ENCODE measurements at places on chromosomes 3 and 15. TPM values are rescaled to one million over a fixed set of nuclear protein-coding genes. Genes with fewer than 3 reads are reported as not detected.

Gene PTH1R
- 2.5 TPM for total RNA-seq

Gene ZDHHC3
- 142 TPM for total RNA-seq

Gene SAXO2
- 3.0 TPM for total RNA-seq

Gene SRP14
- 511 TPM for total RNA-seq

Gene TNIK
- 32.9 TPM for total RNA-seq

Gene CHST2
- total RNA-seq = 1.8 TPM

Gene SAMMSON
- not detected for total RNA-seq

Gene MOBP
- not detected for total RNA-seq

Gene TGM5
- total RNA-seq = 12.1 TPM

Gene GCNT3
- 206 TPM for total RNA-seq

Gene EFCC1
- 2.2 TPM for total RNA-seq

Gene ALDH1A3
- total RNA-seq = 17.6 TPM

Gene PRKCD
- 58.1 TPM for total RNA-seq

- H3K4me1 ChIP-seq = peaks cover 19% of the 10 kb centered on the region
- peak; percentile 37 for DNase-seq
- H3K27ac ChIP-seq = peak overlapping the region; percentile 10
- H3K36me3 ChIP-seq = no peaks in the 10 kb centered on the region
- no peak overlapping the region for H3K4me3 ChIP-seq
These were observed 6.5 kb upstream of the PLSCR1 start for GRCh38 chr3:146550743-146551510.

GRCh38 chr3:53892286-53892637, 603 bp upstream of the SELENOK start:
- peak overlapping the region; percentile 98 for H3K27ac ChIP-seq
- H3K4me1 ChIP-seq = peaks cover 23% of the 10 kb centered on the region
- peaks cover 4% of the 10 kb centered on the region for H3K27me3 ChIP-seq

DNA sequence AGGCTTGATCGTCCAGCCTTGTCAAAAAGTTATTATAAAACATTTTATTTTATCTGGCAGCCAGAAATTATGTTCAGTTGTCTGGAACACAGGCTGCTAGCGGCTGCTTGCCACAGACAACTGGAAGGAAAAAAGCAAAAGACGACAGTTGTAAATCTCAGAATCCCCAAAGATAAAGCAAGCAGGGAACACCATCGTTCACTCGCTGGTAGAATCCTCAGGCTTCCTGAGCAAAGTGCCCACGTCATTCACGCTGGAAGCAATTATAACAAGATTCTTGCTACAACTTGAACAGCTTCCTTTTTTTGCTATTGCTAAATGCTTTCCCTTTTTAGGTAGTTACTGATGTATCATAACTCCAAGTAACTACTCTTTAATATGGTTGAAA, 33.6 kb downstream of the ADAMTS17 start:
- H3K4me3 ChIP-seq = no peak overlapping the region
- H3K36me3 ChIP-seq = no peaks in the 10 kb centered on the region
- peak overlapping the region; percentile 53 for H3K27ac ChIP-seq
- H3K4me1 ChIP-seq = no peaks in the 10 kb centered on the region

- peaks cover 15% of the 10 kb centered on the region for H3K4me1 ChIP-seq
- DNase-seq = no peak
- H3K36me3 ChIP-seq = no peaks in the 10 kb centered on the region
- H3K27me3 ChIP-seq = no peaks in the 10 kb centered on the region
- no peak overlapping the region for H3K4me3 ChIP-seq
These were observed 770.6 kb upstream of the CFAP20DC start for GRCh38 chr3:59820352-59820934.

- no peak overlapping the region for H3K27ac ChIP-seq
- no peaks in the 10 kb centered on the region for H3K36me3 ChIP-seq
- DNase-seq = no peak
- no peak overlapping the region for H3K4me3 ChIP-seq
These were observed 379.0 kb upstream of the IL12A start for GRCh38 chr3:159609625-159610024.

- no peaks in the 10 kb centered on the region for H3K27me3 ChIP-seq
- no peaks in the 10 kb centered on the region for H3K36me3 ChIP-seq
- H3K27ac ChIP-seq = no peak overlapping the region
These were observed 263.9 kb downstream of the CHST2 start for GRCh38 chr3:143383421-143383820.

- H3K4me3 ChIP-seq = no peak overlapping the region
- H3K27me3 ChIP-seq = no peaks in the 10 kb centered on the region
- H3K36me3 ChIP-seq = no peaks in the 10 kb centered on the region
- no peaks in the 10 kb centered on the region for H3K4me1 ChIP-seq
These were observed 341.4 kb downstream of the OTOL1 start for GRCh38 chr3:161838021-161838420.

DNA sequence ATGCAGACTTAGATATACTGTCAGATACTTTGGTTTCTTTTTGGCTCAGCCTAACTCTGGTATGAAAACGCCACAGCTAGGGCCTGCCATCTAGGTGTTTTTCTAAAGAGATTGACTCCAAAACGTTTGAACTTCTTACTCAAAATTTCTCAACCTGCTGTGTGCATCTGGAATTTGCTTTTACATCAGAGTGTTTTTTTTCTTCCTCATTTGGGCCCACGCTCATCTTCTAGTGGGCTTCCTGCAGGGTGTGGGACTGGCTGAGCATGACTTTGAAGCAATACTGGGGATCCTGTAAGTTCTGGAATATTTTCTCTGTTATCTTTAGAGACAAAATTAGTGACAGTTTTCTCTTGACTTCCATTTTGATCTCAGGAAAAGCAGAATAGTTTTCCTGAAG, 117.8 kb downstream of the NR1D2 start:
- no peak overlapping the region for H3K4me3 ChIP-seq
- DNase-seq = no peak
- H3K27ac ChIP-seq = no peak overlapping the region
- H3K36me3 ChIP-seq = no peaks in the 10 kb centered on the region
- H3K27me3 ChIP-seq = no peaks in the 10 kb centered on the region

- H3K4me1 ChIP-seq = peaks cover 4% of the 10 kb centered on the region
- no peak overlapping the region for H3K27ac ChIP-seq
- H3K27me3 ChIP-seq = peaks cover 10% of the 10 kb centered on the region
- DNase-seq = no peak
- H3K4me3 ChIP-seq = no peak overlapping the region
These were observed 3.2 kb upstream of the PGPEP1L start for GRCh38 chr15:99010768-99011167.

DNA sequence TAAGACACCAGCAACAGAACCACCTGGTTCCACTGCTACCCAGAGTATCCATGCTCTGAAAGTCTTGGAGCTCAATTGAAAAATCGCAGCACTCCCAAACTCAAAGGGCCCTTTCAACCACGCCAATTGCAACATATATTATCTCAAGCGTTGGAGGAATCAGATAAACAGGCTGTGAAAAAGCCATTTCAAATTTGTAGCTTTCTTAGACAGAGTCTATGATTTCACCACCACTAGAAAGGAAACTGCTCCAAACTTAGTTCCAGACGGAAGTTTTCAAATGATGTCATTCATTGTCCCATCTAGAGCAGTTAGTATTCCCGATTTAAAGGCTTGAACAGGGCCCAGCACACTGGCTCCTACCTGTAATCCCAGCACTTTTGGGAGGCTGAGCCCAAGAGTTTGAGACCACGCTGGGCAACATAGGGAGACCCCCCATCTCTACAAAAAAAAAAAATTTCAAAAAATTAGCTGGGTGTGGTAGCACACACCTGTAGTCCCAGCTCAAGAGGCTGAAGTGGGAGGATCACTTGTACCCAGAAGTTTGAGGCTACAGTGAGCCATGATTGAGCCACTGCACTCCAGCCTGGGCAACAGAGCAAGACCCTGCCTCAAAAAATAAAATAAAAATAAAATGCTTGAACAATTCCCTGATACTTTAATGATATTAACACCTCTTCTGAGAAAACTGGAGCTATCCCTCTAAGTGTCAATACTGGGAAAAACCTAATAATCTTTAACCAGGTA, 16.8 kb downstream of the TNIK start:
- H3K36me3 ChIP-seq = no peaks in the 10 kb centered on the region
- no peak overlapping the region for H3K27ac ChIP-seq
- DNase-seq = no peak
- H3K4me1 ChIP-seq = no peaks in the 10 kb centered on the region
- no peak overlapping the region for H3K4me3 ChIP-seq
- H3K27me3 ChIP-seq = no peaks in the 10 kb centered on the region

- H3K27ac ChIP-seq = no peak overlapping the region
- H3K4me3 ChIP-seq = no peak overlapping the region
- no peaks in the 10 kb centered on the region for H3K4me1 ChIP-seq
- no peaks in the 10 kb centered on the region for H3K36me3 ChIP-seq
- DNase-seq = no peak
These were observed 14.4 kb upstream of the MITF start for GRCh38 chr3:69724722-69725435.

- no peaks in the 10 kb centered on the region for H3K27me3 ChIP-seq
- DNase-seq = no peak
- no peak overlapping the region for H3K27ac ChIP-seq
- no peak overlapping the region for H3K4me3 ChIP-seq
- no peaks in the 10 kb centered on the region for H3K36me3 ChIP-seq
- H3K4me1 ChIP-seq = no peaks in the 10 kb centered on the region
These were observed 46.2 kb downstream of the COL8A1 start for GRCh38 chr3:99684644-99685043.

GRCh38 chr15:70851889-70852288, 2.1 kb downstream of the LARP6 start:
- no peak for DNase-seq
- no peaks in the 10 kb centered on the region for H3K36me3 ChIP-seq
- peaks cover 66% of the 10 kb centered on the region for H3K27me3 ChIP-seq
- H3K4me3 ChIP-seq = no peak overlapping the region

DNA sequence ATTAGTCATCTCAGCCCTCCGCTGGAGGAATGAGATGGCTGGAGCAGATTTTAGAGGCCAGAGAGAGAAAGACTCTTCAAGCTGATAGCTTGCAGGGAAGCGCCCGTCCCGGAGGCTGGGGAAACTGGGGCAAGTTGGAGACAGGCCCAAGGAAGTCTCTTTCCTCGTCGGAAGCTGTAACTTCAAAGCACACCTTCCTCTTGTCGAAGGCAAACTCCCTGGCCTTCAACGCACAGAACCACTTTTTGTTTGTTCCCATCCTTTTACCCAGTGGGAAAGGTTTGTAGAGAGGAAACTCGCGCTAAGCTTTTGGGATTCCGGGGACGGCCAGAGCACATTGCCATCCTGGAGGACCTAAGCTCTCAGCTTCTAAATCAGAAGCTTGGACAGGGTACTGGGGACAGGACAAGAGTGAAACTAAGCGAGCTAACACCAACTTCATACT, 900 bp upstream of the EOMES start:
- no peak overlapping the region for H3K4me3 ChIP-seq
- DNase-seq = no peak
- H3K36me3 ChIP-seq = no peaks in the 10 kb centered on the region

DNA sequence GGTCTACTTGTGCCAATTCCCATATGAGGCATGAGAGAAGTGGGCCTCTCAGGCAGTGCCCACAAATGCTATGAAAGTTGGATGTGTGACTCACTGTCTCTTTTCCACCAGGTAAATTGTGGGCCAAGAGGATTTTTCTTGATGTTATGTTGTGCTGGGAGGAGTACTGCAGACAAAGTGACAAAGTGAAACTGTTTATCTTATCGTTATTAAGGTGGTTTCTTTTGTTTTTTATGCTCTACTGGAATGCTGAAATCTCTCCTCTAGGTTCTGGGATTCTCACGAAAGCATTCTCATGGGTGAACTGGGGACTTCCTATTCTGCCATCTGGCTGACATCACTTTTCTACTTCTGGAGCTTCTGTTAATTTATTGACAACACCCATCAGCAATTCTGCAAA, 919.6 kb upstream of the EPHA6 start:
- H3K4me1 ChIP-seq = no peaks in the 10 kb centered on the region
- no peak overlapping the region for H3K4me3 ChIP-seq
- H3K27ac ChIP-seq = no peak overlapping the region
- no peaks in the 10 kb centered on the region for H3K27me3 ChIP-seq

GRCh38 chr15:86432861-86433260, 353.2 kb downstream of the AGBL1 start:
- H3K4me1 ChIP-seq = peaks cover 7% of the 10 kb centered on the region
- no peak overlapping the region for H3K4me3 ChIP-seq
- no peaks in the 10 kb centered on the region for H3K36me3 ChIP-seq
- H3K27me3 ChIP-seq = no peaks in the 10 kb centered on the region
- H3K27ac ChIP-seq = no peak overlapping the region

- no peak overlapping the region for H3K4me3 ChIP-seq
- H3K27me3 ChIP-seq = no peaks in the 10 kb centered on the region
- peaks cover 10% of the 10 kb centered on the region for H3K36me3 ChIP-seq
- no peak for DNase-seq
- no peak overlapping the region for H3K27ac ChIP-seq
These were observed 70.7 kb downstream of the TOP2B start for GRCh38 chr3:25594007-25594502.

GRCh38 chr15:51709031-51709430, 27.7 kb downstream of the SCG3 start:
- no peaks in the 10 kb centered on the region for H3K36me3 ChIP-seq
- no peak for DNase-seq
- H3K27ac ChIP-seq = peak overlapping the region; percentile 67
- H3K4me3 ChIP-seq = no peak overlapping the region
- H3K27me3 ChIP-seq = no peaks in the 10 kb centered on the region

DNA sequence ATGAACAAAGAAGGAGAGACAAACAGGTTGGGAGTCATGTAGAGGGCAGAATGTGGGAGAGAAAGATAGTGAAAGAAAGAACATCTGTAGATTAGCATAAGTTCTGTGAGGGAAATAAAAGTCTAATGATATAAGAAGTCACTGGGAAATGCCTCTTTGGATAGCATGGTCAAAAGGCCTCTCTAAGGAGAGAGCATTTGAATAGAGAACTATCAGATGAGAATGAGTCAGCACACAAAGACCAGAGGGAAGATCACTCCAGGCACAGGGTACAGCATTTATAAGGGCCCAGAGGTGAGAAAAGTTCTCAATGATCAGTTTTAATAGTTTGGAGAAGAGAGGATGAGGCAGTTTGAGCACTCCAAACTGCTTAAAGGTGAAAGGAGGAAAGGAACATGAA, 7.9 kb upstream of the CPNE4 start:
- H3K4me3 ChIP-seq = no peak overlapping the region
- H3K27me3 ChIP-seq = peaks cover 18% of the 10 kb centered on the region
- H3K36me3 ChIP-seq = no peaks in the 10 kb centered on the region
- no peak for DNase-seq
- no peaks in the 10 kb centered on the region for H3K4me1 ChIP-seq
- no peak overlapping the region for H3K27ac ChIP-seq

DNA sequence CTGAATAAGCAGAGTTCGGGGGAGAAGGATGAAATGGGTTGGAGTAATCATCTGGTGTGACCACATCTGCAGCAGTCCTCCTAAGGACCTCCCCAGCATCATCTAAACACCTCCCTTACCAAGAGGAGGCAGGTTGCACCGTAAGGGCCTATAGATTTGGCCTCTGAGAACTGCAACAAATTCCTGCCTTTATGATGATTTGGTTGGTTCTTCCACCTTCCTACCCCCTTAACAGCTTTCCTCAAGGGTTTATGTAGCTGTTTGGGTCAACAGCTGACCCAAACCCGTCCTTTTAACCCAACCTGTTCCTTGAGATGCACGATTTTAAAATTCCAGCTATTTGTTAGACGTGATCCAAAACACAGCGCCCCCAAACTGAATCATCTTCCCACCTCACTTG, 58.2 kb downstream of the AAGAB start:
- DNase-seq = no peak
- H3K27ac ChIP-seq = no peak overlapping the region
- no peak overlapping the region for H3K4me3 ChIP-seq
- peaks cover 7% of the 10 kb centered on the region for H3K4me1 ChIP-seq

All from transverse colon (tissue), 4 donors.